Pons (tissue), 1 donor: ENCODE measurements at places on chromosomes 11 and 22.

DNA sequence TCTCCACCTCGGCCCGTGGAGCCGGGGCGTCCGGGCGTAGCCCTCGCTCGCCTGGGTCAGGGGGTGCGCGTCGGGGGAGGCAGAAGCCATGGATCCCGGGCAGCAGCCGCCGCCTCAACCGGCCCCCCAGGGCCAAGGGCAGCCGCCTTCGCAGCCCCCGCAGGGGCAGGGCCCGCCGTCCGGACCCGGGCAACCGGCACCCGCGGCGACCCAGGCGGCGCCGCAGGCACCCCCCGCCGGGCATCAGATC is 439 bp downstream of the YAP1 start:
- no peak for DNase-seq

- DNase-seq, result no peak
Measured at GRCh38 chr11:17498058-17498457, 21.4 kb upstream of the ABCC8 start.

DNA sequence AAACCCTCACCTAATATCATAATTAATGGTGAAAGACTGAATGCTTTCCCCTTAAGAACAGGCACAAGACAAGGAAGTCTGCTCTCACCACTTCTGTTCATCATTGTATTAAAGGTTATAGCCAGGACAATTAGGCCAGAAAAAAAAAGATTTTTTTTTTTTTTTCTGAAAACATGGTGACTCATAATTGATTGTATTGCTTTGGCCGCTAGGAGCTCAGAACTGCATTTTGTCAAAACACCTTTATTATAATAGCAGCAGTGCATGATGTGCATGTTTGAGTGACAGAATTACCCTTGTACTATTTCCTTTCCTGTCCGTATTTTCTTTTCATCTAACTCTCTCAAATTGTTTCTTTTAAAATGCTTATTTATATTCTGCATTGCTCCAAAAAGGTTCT is 98.1 kb downstream of the RNF169 start:
- DNase-seq, result no peak

DNA sequence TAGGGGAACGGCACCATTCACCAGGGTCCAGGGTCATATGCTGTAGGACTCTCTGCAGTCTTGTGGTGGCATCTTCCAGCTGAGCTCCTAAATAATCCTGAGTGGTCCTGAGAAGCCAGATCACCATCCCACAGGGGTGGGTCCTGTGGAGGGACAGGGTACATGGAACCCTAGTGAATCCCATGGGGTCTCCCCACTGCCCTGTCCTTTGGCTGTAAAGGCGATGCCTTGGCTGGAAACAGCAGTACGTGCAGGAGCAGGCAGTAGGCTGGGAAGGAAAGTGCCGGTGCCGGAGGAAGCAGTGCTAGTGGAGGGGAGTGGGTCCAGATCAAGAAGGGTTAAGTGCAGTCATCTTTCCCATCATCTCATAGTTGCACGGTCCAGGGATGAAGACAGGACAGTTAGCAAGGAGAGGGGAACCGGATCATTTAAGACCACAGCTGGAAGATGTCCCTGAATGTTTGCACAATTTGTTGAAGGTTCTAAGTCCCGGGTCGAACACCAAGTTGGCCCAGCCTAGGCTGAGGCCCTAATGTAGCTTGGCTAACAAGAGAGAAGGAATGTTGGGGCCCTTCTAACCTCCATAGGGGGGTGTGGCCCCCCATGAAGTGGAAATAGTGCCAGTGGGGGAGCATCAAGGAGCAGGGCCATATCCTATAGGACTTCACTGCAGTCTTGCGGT is 18.1 kb downstream of the TSPAN32 start:
- DNase-seq, result no peak

GRCh38 chr11:111598559-111598958 is 3.7 kb upstream of the SIK2 start:
- no peak for DNase-seq

- no peak for DNase-seq
Measured at GRCh38 chr22:28074526-28074925, 155.5 kb upstream of the PITPNB start.

- DNase-seq, result no peak
Measured at GRCh38 chr11:43358279-43358800, 380 bp upstream of the TTC17 start.

- DNase-seq, result no peak
Measured at GRCh38 chr11:88618327-88619070, 281.0 kb upstream of the CTSC start.

GRCh38 chr11:133732109-133732674 is 113.1 kb downstream of the SPATA19 start:
- no peak for DNase-seq

- DNase-seq, result no peak
Measured at GRCh38 chr11:7671347-7672215, 1.7 kb downstream of the CYB5R2 start.

DNA sequence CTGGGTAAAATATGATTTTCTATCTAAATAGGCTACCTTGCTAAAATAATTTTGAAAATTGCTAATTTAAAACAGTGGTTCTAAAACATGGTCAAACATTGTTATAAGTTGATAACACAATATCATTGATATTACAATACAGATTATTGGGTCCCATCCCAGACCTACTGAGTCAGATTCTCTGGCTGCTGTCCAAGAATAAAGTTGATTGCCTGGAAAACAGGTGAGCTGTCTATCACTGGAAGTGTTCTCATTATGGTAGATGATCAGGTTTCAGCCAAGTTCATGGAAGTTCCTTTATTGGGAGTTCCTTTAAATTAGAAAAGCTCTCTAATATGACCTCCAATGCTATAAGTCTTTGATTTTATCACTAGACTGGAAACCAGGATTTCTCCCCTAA is 52.3 kb downstream of the SC5D start:
- no peak for DNase-seq

DNA sequence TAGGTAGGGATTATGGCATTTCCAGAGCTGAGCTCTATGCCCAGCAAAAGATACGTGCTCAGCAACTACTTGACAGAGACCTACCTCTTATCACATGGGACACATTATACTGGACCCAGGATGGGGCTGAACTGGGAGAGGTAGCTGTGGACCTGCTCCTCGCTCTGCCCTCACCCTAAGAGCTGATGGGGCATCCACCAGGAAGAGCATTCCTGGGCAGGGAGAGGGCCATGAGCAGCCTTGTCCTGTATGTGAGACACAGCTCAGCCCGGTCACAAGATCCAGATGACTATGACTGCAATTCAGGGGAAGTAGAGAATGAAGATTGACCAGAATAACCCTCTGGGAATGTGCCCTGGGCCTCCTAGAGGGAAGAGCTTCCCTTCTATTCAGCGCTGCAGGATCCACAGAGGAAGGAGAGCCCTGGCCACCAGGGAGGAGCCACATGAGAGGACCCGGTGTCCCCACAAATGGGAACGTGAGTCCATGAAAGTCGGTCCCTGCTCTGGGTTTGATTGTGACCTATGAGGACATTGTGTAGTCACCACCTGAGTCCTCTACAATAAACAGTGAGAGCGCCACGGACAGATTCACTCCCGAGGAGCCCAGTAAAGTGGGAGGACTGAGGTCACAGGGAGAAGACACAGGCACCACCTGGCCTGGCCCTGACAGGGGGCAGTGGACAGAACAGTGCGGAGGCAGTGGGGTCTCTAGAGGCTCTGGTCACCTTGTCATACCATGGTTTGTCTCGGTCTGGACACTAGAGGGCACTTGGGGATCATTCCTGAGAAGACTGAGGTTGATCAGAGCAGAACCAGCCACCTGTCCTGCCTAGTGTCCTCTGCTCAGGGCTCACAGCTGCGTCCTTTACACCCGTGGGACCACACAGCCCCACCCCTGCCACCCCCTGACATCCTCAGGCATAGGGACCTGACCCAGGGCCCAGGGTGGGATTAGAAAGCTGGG is 99.5 kb downstream of the ZNF280B start:
- peak; percentile 37 for DNase-seq

DNA sequence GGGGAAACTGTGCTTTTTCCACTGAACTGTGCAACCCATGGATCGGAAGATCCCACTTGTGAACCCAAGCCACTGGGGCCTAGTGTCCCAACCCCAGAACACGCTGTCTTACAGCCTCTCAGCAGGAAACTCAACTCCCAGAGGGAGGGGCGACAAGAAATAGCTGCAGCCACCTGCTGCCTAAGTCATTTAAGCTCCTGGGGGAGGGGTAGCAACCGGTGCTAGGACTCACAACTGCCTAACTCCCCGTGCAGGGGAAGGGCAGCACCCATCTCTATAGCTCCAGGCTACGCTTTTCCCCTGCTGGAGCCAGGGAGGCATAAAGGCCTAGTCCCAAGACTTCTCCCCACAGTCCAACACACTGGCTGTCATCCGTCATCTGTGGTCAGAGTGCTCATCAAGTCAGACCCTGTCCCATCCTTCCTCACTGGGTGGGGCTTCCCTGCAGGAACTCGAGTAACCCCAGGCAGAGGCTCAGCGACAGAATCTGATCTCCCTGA is 363.0 kb downstream of the LUZP2 start:
- DNase-seq, result no peak

GRCh38 chr11:64450168-64450560 is 91.2 kb downstream of the RPS6KA4 start:
- DNase-seq, result no peak

DNA sequence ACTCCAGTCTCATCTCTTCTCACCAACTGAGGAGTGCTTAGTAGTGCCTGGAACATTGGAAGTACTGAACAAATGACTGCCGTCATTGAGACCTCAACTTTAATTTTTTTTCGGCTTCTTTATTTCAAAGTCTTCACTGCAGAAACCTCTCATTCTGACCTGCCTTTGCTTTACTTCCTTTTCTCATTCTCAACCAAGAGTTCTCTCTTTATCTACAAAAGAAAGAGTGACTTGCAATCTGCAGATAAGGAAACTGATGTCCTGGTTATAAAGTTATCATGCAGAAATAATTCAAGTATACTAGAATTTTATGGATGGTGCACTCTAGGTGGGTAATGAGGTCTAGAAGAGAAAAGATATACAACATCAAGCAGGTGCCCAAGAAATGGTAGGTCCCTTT is 1.2 kb upstream of the EED start:
- DNase-seq, result no peak

DNA sequence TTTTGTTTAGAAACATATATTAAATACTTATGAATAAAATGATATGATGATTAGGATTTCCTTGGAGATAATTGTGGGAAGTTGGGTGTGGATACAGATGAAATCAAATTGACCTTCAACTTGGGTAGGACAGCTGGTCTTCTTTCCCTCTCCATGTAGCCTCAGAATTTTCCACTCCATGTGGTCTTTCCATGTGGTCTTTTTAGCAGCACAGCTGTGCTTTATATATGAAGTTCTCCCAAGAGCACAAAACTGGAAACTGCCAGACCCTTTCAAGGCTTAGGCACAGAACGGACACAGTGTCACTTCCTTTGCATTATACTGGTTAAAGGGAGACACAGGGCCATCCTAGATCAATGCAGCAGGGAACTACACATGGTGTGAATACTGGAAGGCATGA is 28.6 kb downstream of the FAM76B start:
- DNase-seq, result no peak

DNA sequence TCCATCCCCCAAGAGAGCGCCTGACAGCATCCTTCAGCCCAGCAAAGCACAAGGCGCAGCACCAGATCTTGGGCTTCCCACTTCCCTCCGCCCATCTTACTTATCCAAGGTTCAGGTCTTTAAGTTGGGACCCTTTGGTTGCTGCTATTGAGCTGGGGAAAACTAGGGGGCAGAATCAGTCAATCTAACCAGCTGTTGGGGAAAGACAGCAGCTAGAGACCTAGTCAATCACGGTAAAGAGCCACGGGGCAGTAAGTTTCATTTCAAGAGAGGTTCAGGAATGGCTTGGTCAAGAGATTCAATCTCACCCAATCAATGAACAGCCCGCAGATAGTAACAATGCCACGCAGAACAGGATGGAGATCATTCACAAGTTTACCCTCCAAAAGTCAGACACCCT is 1.7 kb downstream of the ABTB2 start:
- DNase-seq, result no peak

- peak; percentile 18 for DNase-seq
Measured at GRCh38 chr11:118401880-118402590, 629 bp downstream of the ATP5MG start.

- no peak for DNase-seq
Measured at GRCh38 chr11:44562845-44563460, 2.5 kb upstream of the CD82 start.

- DNase-seq, result peak; percentile 38
Measured at GRCh38 chr22:42967933-42968332, 47.0 kb downstream of the PACSIN2 start.

- no peak for DNase-seq
Measured at GRCh38 chr11:61690706-61691379, 10.7 kb downstream of the DAGLA start.

DNA sequence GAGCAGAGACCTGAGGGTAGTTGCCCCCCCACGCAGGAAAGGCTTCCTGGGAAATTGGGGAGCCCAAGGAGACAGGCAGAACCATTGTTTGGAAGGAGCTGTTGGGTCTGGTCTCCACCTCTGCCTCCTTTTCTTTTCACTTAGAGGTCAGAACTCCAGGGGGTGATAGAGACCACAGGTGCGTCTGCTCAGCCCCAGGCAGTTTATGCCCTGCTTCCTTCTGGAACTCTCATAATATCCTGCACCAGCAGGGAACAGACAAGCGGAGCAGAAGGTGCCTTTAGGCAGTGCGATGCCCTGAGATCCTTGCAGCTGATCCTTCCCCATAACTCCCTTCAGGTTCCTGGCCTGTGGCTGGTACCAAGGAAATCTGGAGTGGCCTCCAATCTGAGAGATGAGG is 120.2 kb downstream of the NECTIN1 start:
- no peak for DNase-seq

GRCh38 chr11:119342023-119342300 is 1.3 kb upstream of the C1QTNF5 start:
- DNase-seq, result no peak

- no peak for DNase-seq
Measured at GRCh38 chr22:24455751-24456426, 28.5 kb downstream of the ADORA2A start.

DNA sequence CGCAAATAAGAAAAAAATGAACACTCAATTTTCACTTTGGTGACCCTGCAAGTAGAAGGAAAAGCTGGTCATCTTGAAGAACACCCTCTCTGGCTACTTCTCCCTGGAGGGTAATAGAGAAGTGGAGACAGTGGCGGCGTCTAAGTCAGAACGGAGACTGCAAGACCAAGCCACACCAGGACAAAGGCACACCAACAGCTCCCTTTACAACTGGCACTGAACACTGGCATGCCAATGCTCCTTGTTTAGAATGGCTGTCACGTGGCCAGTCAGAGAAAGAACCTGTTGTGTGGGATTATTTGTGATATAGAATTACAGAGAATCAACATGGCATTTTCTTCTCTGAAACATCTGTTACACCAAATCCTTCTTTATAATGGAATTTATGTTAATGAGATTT is 61.3 kb upstream of the YPEL1 start:
- DNase-seq, result peak; percentile 94
